ENCODE measurements at places on chromosomes 1 and 21.
A peak's percentile ranks its signal among the peaks of the same experiment; 100 is the strongest.

- DNase-seq, result no peak
Observed at GRCh38 chr1:227299688-227300087, 18.6 kb downstream of the CDC42BPA start.

GRCh38 chr1:155300553-155301329, 497 bp downstream of the PKLR start:
- DNase-seq, result no peak

GRCh38 chr1:156705918-156706656, 704 bp upstream of the CRABP2 start:
- DNase-seq, result peak; percentile 64

GRCh38 chr21:33988237-33989017, 72.8 kb upstream of the ATP5PO start:
- no peak for DNase-seq

- DNase-seq, result no peak
Observed at GRCh38 chr1:37704966-37705365, 12.7 kb downstream of the CDCA8 start.

GRCh38 chr1:9900142-9901043, 9.7 kb downstream of the CTNNBIP1 start:
- no peak for DNase-seq

DNA sequence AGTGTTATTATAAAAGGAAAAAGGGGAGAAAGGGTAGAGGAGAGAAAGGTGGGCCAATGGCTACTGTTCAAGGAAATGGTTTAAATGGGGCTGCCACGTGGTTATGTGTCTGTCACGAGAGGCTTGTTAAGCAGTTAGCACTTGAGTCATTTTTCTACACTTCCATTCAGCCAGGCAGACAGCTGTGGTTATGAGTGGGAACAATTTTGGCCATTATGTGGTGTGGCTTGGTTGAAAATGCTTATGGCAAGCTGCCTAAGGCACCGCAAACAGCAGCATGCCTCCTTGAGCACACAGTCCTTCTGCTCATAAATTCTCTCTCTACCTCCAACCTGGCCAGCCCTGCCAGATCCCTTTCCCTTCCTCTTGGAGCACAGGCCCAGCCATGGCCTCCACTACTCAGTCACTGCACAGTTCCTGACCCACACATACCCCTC, 3.2 kb upstream of the SRM start:
- no peak for DNase-seq

GRCh38 chr1:20931930-20932436, 144.9 kb upstream of the HP1BP3 start:
- DNase-seq, result no peak

DNA sequence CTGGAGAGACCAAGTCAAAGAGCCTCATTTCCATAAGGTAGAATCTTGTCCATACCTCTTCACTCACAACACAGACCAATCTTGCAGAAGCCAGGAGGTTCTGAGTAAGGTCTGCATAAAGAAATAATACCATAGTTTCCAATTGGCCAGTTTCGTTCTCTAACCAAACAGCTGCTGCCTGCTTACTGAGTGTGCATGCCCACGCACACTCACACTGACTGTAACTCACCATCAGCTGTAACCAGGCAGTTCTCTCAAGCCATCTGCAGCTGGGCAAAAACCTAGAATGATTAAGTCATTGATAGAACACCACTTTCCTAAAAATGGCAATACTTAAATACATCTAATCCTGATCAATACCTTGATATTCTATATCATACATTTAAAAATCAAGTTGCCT, 106.6 kb upstream of the VAV3 start:
- no peak for DNase-seq

DNA sequence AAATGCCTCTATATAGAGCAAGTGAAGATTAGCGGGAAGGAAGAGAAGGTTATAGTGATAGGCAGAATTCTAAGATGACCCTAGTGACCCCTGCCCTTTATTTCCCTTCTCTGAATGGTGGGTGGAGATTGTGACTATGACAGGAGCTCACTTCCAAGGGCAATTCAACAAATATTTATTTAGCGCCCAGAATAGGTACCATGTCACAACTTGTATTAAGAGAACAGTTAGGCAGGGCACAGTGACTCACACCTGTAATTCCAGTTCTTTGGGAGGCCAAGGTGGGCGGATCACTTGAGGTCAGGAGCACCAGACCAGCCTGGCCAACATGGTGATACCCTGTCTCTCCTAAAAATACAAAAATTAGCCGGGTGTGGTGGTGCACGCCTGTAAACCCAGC, 236.0 kb upstream of the POGK start:
- DNase-seq, result no peak

- no peak for DNase-seq
Observed at GRCh38 chr1:170284016-170284415, 138.3 kb downstream of the NTMT2 start.

DNA sequence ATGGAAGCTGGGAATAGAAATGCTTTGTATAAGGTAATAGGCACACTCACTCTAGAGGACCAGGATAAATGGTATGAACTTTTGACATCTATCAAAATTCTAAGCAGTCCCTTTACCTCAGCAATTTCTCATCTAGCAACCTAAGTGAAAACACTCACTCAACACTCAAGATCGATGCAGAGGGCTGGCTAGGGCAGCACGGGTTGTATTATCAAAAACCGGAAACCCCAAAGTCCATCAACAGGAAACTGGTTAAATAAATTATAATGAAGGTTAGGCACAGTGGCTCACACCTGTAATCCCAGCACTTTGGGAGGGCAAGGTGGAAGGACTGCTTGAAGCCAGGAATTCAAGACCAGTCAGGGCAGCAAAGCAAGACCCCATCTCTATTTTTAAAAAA, 9.4 kb downstream of the USP48 start:
- DNase-seq, result peak; percentile 5

GRCh38 chr1:29709704-29710280, 473.5 kb downstream of the PTPRU start:
- no peak for DNase-seq

- DNase-seq, result peak; percentile 67
Observed at GRCh38 chr1:84077476-84078107, 66.5 kb upstream of the PRKACB start.

DNA sequence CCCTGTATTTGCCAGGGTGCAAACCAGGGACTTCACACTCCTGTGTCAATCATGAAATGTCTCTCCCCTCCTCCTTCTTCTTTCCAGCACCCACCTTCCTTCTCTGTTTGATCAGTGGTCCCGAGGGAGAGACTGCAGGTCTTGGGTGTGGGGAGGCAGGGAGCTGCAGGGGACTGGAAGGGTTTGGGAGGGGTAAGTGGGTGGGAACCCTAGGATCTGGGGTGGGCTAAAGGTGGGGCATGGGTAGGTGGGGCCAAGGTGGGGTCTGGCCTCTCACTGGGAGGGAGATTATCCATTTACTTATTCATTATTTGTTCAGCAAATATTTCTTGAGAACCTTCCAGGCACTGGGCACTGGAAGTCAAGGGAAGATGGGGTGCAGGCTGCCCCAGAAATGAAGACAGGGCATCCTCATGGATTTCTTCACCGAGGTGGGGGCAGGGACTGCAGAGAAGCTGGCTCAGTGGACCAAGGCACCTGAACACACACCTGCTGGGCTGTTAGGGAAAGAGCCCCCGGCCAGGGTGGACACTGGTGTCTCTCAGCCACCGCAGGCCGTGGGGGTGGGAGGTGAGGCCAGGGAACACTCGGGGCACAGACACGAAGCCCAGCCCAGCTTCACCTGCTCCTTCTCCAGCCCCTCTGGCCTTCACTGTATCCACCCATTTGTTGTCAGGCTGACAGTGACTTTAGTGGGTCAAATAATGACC, 193.9 kb upstream of the C1orf174 start:
- no peak for DNase-seq
